ENCODE measurements at places on chromosomes 7 and 10.

GRCh38 chr7:111437736-111438135, 124.6 kb downstream of the IMMP2L start:
- DNase-seq = no peak

DNA sequence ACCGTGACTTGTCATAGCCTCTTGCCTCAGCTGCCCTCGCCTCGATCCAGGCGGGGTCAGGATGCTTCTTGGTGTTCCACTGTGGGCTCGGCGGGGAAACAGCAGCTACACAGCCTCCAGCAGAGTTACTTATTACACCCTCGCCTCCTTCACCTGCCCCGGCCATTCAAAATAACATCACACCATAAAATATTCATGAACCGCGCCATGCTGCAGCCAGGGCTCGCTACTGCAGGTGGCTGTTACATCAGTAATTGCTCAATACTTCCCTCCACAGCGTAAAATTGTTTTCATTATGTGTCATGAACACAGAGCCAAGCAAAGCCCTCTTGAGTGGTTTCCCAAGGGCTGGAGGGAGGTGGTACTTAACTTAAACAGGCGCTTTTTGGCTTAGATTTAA, 241.5 kb upstream of the SP8 start:
- DNase-seq = no peak

GRCh38 chr7:73705551-73705920, 13.9 kb downstream of the STX1A start:
- DNase-seq = no peak

DNA sequence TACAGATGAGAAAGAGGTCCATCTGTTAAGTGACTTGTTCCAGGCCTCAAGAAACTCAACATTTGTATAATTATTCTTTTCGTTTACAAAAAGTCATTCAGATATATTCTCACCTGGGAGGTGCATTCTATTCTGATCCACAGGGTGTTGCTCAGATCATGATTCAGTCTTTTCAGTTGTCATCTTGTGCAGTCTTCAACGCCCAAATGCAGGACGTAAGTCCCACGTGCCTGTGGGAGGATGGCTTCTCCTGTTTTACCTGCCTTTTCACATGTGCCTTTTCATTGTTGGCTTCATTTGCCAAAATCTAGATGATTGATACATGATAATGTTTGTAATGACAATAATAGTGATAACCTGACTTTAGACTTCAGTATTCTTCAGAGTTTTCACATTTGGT, 46.5 kb downstream of the SLK start:
- no peak for DNase-seq

GRCh38 chr10:12358863-12359564, 9.7 kb downstream of the CAMK1D start:
- no peak for DNase-seq

GRCh38 chr10:74419491-74419951, 268.5 kb downstream of the ADK start:
- DNase-seq = no peak

DNA sequence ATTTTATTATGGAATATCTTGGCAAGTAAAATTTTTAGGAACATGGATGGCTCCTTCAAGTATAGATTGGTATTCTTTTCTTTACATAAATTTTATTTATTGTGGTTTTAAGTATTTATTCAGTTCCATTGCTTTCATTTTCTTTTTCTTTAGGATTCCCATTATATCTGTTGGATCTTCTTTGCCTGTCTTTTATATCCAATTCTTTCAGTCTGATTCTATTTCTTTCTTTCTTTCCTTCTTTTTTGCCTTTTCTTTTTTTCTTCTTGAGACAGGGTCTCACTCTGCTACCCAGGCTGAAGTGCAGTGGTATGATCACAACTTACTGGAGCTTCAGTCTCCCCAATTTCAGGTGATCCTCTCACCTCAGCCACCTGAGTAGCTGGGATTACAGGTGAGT, 74.2 kb upstream of the GLI3 start:
- no peak for DNase-seq

- DNase-seq = peak; percentile 25
These were observed 11.9 kb downstream of the FLNC start for GRCh38 chr7:128841921-128842673.

DNA sequence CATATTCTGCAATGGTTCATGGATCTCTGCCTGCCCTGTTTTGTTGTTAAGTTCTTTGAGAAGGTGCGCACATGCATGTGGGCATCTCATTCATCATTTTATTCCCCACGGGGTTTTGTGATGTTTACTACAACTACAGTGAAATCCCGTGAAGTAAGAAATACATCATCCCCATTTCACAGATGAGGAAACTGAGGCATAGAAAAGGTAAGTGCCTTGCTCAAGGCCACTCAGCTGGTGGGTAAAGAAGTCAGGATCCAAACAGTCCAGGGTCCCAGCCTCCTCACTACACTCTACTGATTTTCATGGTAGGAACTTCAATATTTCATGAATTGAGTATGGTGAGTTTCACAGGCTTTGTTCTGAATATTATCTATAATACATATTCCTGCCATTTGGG, 72.6 kb downstream of the CYP26A1 start:
- DNase-seq = no peak

- DNase-seq = no peak
These were observed 992 bp upstream of the KIFBP start for GRCh38 chr10:68987611-68988010.

DNA sequence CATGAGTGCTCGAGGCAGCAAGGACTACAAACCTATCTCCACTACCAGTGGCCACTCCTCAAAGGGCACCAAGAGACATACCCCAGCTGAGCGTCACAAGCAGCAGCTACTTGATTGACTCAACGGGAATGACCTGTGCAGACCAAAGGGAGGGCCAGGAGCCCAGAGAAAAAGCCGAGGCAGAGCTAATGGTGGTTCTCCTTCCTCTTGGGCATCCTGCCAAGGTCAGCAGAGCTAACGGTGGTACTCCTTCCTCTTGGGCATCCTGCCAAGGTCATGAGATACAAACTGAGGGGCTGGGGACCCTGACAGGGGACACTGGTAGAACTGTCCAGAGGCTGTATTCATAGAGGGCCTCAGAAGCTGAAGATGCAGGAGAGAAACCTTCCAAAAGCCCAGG, 60.4 kb downstream of the FAM53B start:
- no peak for DNase-seq

GRCh38 chr10:29886299-29886698, 173.1 kb downstream of the JCAD start:
- DNase-seq = no peak

- DNase-seq = no peak
These were observed 142.5 kb upstream of the SHH start for GRCh38 chr7:155954550-155955366.

DNA sequence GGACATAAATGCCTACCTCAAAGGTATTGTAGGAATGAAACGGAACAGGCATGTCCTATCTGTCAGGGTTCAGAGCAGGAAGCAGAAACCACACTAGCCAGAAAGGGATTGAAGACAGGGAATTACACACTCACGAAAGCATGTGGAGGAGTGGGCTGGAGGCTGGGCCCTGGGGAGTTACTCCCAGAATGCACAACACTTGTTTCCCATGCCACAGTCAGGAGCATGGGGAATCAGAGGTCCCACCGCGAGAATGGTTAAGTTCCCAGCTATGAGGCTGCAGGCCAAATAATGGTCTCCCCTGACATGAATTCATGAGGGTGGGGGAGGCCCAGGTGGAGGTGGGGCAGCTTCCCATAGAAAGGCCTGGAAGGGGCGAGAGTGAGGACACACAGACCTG, 212.7 kb downstream of the HERPUD2 start:
- DNase-seq = no peak

DNA sequence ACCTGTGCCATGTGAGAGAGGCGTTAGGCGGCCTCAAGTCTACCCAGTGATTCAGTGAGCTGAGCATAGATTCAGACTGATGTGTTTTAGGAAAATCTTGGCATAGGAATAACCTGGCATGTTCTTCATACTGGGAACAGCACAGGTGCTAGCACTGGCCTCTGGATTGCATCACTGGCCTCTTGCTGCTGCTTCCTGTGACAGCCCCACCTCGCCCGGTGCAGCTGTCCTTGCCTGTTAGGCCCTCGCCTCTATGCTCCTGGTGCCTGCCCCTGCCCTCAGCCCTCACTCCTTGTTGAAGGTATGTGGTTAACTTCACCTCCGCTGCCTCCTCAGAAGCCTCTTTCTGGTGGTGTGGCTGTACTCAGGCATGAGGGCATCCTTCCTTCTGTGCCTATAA, 46.2 kb downstream of the BLNK start:
- no peak for DNase-seq

GRCh38 chr10:117432866-117433265, 57.6 kb upstream of the PDZD8 start:
- DNase-seq = no peak

DNA sequence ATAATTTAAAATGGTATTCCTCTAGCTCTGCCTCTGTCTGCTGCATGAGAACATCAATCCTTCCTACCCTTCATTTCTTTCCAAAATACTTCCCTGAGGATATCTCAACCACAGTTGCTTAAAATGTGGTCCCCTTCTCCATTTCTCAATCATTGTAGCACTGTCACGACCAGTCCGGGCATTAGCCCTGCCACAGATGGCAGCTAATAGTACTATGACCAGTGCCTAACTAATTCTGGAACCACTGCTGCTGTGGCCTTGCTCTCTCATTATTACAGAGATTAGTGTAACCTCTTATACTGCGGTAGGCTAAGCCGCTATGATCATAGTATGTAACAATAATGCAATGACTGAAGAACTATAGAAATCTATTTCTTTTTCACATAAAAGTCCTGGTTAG, 66.0 kb downstream of the REEP3 start:
- DNase-seq = no peak

GRCh38 chr10:86681047-86681446, 12.7 kb downstream of the LDB3 start:
- no peak for DNase-seq

- peak; percentile 45 for DNase-seq
These were observed 72.5 kb downstream of the C10orf90 start for GRCh38 chr10:126598009-126598408.

- DNase-seq = peak; percentile 1
These were observed 307.8 kb downstream of the GPR37 start for GRCh38 chr7:124457841-124458240.

DNA sequence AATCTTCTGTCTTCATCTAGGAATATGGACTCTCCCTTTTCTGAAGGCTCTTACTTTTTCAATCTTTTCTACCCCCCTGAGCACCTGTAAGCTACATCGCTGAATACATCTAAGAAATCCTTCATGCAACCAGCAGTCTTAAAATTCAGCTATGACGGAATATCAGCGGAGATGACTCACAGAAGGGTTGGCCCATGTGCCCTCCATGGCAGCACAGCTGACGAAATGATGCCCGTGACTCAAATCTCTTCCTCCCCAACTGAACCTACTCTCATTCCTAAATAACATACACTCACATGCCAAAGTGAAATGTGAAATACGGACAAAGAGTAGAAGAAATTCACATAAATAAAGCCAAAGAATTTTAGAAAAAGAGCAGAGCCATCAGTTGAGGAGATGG, 30.3 kb upstream of the NCAPG2 start:
- DNase-seq = no peak

DNA sequence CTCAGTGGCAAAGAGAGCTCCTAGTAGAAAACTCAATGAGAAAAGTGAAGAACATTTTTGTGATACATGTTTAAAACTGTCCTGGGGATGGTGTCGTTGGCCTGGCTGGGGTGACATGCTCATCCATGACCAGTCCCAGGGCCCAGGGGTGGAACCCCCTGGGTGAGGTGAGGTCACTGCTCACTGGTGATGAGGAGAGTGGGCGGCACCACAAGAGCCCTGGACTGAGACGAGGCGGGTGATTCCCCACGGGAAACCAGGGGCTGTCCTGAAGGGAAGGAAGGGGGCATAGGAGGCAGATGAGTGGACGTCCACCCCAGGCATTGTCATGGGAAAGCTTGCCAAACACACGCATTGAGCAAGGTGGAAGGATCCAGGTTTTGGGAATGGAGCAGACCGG, 54.6 kb downstream of the HTR5A start:
- DNase-seq = no peak

GRCh38 chr10:106508950-106509349, 655.6 kb downstream of the SORCS1 start:
- DNase-seq = no peak

DNA sequence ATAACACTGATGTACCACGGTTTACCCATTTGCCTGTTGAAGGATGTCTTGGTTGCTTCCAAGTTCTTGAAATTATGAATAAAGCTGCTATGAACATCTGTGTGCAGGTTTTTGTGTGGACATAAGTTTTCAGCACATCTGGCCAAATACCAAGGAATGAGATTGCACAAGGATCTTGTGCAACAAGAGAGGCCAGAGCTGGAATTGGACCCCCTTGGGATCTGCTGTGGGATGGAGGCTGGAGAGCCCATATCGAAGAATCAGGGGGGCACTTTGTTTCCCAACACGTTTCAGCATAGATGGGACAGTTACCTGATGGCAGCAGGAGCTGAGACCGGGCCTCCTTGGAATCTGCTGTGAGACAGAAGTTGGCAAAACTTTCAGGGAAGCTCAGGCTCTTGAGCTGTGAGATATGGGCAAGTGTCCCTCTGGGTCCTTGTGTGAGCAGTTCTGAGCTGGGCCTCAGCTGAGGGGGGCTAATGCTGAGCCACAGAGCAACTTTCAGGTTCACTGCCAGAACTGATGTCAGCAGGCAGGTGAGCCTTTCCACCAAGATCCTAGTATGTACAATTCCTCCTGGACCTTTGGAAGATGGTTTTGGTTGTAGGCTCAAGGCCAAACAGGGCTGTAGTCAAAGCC, 115.2 kb upstream of the RAB18 start:
- DNase-seq = no peak

GRCh38 chr7:72292794-72293193, 119.3 kb downstream of the CALN1 start:
- DNase-seq = no peak

- DNase-seq = no peak
These were observed 235.2 kb downstream of the TMEM26 start for GRCh38 chr10:61217851-61218565.

DNA sequence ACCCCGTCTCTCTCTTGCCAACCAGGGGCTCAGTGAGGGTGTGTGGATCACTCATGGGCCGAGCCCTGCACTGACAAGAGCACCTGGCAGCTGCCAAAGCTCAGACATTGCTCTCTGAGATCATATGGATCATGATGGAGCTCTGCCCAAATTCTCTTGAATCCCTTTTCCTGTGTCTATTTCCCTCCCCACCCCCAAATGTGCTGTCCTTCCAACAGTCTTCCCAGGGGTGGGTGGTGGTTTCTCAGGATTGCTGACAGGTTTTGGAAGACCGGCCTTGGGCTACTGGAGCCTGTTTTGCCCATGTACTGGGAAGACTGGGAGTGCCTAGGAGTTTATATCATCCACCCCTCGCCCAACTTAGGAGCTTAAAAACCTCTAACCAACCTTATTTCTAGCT, 10.5 kb downstream of the ARHGAP22 start:
- no peak for DNase-seq

DNA sequence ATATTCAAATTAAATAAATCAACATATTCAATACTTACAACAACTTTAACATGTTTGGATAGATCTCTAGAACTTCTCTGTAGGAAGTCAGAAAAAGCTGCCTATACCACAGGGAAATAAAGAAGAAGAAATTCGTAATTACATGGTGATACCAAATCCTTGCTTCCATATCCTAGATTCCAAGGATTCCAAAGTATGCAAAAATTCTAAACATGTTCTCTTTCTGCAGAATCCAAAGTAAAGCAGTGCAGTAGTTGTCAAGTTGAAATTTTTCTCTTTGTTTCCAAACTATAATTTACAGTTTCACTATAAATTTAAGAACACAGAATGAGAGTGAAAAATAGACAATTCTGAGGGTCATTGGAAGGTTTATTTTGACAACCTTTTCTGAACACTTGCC, 233.7 kb upstream of the PTN start:
- DNase-seq = no peak

- DNase-seq = peak; percentile 80
These were observed 11.9 kb downstream of the SSC4D start for GRCh38 chr7:76397409-76398183.

- no peak for DNase-seq
These were observed 2.3 kb downstream of the HPS1 start for GRCh38 chr10:98444314-98445006.
